ENCODE measurements at places on chromosomes 7 and 10.
A peak's percentile ranks its signal among the peaks of the same experiment; 100 is the strongest.

DNA sequence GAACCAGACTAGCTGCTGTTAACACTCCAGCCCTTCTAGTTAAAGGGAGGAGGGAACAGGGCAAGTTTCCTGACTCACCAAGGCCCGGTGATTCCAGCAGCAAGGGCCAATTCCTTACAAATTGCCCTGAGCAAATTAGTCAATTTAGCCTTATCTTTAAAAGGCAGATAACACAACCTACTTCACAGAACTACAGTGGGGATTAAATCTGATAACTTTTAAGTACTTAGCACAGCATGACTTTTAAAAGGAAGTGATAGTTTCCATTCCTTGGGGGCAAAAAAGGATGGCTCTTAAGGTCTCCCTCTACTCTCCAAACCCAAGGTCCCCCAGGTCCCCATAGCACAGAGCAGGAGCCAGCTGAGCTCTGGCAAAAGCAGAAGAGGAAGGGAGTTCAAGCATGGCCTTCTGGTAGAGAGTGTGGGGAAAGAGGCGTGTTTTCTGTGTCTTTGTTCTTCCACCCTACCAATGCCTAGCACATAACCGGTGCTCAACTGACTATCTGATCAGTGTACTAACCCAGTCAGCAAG lies 4.0 kb downstream of the CDCA7L start:
- DNase-seq, result no peak

GRCh38 chr7:150569245-150569955 lies 2.2 kb downstream of the GIMAP4 start:
- no peak for DNase-seq

- DNase-seq, result no peak
Measured at GRCh38 chr10:20948686-20949327, 51.7 kb upstream of the NEBL start.

DNA sequence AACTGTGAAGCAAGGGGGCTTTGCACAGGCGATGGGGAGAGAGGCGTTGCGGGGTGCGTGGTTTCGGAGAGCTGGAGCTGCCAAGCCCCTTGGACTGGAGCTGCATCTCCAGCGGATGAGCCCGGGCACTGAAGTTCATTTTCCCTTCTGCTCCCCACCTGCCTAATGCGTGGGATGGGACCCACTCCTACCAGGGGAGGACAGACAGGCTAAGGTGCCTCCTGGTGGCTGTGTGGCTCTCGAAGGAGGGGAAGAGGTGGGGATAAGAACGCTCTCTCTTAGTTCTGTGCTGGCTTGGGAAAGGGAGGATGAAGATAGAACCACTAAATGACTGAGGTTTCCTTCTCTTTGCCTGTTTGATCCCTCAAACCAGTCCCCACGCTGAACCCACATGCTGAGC lies 177.6 kb upstream of the PITRM1 start:
- DNase-seq, result no peak

DNA sequence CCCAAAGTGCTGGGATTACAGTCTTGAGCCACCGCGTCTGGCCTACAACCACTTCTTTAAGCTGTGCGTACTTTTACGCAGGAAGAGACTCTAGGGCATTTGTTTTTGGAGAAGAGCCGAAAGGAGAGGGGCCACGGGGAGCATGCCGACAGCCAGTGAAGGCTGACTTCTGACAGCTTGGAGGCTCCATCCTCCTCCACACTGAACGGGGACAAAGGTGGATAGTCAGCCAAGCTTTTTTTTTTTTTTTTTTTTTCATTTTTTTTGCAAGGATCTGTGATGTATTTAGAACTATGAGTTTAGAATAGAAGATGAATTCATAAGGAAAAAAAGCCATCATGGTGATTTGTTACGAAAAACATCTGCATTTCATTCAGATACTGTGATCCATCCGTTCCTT lies 221.7 kb downstream of the ARHGAP21 start:
- DNase-seq, result no peak

DNA sequence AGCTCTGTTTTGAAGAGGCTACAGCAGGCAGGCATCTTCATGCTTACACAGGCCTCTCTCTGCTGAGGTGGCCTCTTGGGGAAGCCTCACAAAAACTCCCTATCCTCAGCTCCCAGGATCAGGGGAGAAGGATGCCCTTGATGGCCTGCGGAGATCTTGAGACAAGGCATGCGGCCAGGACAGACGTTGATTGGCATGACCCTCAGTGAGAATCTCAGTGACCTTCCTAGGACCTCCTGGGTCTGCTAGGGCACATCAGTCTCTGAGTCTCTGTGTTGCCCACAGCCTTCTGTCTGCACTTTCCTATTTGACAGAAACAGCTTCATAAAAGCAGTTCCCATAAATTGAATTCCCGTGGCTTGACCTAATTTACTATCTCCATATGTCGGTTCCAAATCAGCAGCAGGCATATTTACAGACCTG lies 1005.8 kb upstream of the C7orf33 start:
- peak; percentile 88 for DNase-seq

DNA sequence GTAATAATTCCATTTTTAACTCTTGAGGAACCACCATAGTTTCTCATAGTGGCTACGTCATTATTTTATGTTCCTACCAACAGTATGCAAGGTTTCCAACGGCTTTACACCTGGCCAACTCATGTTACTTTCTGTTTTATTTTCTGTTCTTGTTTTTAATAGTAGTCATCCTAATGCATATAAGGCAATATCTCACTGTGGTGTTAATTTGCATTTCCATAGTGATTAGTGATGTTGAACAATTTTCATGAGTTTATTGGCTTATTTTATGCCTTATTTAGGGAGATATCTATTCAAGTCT lies 465.5 kb upstream of the KLF6 start:
- no peak for DNase-seq

DNA sequence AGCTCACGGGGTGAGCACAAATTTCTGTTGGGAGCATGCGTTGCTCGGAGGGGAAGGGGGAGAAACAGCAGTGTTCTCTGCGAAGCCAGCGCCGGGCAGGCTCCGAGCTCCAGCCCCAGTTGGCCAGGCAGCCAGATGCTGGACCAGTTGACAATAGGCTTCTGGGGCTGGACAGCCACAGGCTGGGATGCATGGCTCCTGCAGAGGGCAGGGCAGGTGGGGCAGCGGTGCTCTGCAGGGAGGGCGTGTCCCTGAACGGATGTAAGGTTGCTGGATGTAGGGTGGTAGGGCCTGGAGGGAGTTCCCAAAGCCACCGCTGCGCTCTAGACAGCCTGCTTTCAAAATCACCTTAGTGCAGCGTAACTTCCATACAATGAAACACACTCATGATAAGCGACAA lies 574.9 kb downstream of the GLRX3 start:
- DNase-seq, result no peak

DNA sequence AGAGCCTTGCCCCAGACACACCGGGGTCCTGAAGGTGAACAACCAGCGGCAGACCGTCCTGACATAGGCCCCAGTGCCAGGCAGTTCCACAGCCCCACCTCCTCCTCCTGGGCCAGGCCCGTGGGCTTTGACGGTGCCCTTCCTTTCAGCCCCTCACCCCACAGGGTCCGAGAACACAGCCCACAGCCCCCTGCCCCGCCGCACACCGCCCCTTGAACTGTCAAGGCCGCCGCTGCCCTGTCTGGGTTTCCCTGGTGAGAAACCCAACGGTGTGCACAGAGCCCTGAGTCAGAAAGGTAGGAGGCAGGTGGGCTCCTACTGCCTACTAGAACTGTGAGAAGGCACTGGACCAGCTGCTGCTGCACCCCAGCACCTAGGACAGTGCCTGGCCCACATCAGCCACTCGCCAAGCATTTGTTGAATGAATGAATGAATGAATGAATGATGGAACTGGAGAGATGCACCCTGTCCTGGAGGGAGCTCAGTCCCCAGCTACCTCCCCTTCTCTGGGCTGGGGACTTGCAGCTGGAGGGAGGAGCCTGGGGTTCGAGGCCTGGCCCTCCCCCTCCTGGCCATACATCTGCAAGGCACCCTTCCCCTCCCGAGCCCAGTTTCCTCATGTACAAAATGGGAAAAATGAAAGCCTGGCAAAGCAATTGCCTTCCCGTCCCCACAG lies 117.9 kb downstream of the SLIT1 start:
- no peak for DNase-seq

- DNase-seq, result no peak
Measured at GRCh38 chr10:122557516-122557915, 3.0 kb upstream of the DMBT1 start.

DNA sequence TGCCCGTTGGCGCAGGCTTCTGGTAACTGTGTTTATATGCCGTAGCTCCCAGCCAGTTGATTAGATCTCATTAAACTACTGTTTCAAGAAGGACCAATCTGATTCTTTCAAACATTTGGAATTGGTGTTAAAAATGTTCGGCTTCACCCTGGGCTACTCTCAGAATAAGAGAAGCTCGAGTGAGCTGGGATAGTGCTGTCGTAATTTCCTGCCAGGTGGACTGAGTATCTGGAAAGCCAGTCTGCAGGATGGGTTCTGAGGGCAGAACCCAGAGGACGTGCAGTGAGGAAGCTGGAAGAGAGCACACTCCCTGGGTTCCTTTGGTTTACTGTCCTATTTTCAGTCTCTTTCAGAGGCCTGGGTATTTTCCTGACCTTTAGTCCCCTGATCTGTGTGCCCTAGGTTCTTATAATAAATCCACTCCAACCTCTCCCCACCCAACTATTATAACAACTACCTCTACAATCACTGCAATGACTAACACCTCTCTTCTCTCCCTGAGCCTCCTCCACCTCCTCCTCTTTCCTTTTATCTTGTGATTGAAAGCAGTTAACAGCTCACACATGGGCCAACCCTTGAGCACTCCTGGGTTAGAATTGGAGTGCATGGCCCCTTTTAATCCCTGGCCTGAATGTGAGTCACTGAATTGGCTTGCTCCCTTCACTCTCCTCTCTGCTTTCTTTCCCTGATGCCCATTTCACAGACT lies 63.0 kb downstream of the AOAH start:
- DNase-seq, result no peak

GRCh38 chr7:114021135-114021534 lies 102.3 kb upstream of the PPP1R3A start:
- no peak for DNase-seq

- no peak for DNase-seq
Measured at GRCh38 chr7:25557379-25557917, 329.2 kb upstream of the NPVF start.

DNA sequence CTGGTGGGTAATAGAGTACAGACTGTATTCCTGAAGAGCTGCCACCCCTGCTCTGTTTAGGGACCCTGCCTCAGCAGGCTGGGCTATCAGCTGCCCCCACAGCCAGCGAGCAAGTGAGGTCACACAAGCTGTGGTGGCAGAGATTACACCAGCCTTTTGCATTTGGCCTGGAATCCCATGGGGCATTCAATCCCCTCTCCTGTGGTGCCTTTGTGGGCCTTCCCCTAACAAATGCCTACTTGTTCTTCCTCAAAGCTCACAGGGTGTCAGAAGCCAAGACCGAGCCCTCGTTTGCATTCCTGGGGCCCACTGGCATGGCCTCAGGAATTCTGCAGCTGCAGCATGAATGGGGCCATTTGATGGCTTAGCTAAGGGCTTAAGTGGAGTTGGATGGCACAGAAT lies 212.7 kb upstream of the PHYHIPL start:
- no peak for DNase-seq

DNA sequence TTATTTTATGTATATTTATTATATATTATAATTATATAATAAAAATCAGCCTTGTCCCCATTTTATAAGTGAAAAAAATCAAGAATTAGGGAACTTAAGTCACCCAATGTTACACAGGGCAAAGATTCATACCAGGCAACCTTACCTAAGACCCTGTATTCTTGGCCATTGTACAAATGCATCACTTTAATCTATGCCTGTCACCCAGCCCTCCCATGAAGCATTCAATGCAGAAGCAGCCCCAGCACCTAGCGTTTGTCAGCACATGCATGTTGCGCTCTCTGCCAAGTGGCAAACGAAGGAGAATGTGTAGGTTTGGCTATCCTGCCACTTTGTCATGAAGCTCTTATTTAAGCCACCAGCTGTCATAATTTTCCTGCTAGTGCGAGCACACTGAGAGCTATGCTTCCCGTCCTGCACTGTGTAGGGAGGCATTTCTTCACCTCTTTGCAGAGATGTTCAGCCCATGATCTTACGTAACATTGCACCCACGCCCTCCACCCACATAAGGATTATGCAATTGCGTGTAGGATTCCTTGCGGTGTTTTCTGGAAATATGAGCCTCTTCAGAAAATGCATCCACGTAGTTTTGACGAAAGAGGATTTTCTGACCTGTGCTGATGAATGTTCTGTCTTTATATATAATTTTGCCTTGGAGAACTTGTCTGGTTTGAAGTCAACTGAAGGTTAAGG lies 7.7 kb upstream of the COBL start:
- DNase-seq, result peak; percentile 63

DNA sequence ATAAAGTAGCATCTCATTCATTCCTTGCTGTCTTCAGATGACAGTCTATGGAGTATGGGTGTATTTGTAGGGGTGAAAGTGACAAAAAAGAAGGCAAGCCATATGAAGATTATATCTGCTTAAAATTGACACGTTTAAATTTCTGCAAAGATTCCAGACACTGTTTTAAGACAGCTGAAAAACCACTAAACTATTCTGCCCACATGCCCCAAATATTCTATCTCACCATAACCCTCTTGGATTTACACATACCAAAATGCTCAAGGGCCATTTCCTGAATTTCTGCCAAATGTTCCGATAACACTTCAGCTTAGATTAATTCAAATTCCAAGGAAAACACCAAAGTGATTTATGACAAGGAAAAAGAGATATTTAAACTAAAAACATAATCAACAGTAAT lies 99.9 kb upstream of the IL6 start:
- DNase-seq, result no peak

DNA sequence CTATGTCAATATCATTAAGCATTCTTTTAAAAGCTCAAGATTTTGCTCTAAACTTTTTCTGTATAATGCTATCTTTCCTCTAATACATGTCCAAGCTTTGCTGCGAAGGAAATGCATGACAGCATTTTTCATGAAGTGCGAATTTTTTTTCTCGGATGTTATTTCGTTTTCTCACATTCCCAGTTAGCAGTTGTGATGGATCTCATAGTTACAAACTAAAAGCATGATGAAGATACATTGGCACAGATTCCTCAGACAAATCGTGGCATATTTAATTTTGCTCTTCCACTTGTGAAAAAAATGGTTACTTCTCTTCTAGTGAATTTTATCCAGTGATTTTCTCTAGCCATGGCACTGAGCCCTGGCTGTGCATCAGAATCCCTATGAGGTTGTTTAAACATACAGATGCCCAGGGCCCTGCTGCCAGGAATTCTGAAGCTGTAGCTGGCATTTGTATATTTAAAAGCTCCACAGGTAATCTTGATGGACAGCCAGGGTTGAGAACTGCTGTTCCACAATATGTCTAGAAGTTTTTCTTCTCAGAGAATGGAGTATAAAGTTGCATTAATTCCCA lies 299.8 kb upstream of the NEBL start:
- no peak for DNase-seq

GRCh38 chr10:33036670-33037069 lies 78.6 kb upstream of the ITGB1 start:
- no peak for DNase-seq

- DNase-seq, result no peak
Measured at GRCh38 chr10:100498059-100498458, 21.6 kb downstream of the SEC31B start.

DNA sequence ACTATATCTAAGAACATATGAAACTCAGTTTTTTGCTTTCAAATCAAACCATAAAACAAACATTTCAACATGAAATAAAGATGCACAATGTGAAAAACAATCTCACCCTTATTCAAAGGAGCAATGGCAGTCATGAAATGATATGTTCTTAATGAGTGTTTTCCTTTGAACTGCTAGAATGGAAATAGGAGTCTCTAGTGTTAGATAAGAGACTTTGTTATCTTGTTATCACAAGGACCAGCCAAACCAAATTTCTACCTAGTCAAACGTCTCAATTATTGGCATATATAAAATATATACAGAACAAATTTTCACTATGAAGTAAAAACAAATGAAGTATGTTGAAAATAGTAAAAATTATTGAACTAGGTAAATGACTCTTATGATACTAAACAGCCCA lies 1.2 kb downstream of the VPS41 start:
- no peak for DNase-seq

Measured in NCI-H1694 (cell line).